T-helper 1 cell (primary cell): ENCODE measurements at places on chromosomes 11 and 22.

DNA sequence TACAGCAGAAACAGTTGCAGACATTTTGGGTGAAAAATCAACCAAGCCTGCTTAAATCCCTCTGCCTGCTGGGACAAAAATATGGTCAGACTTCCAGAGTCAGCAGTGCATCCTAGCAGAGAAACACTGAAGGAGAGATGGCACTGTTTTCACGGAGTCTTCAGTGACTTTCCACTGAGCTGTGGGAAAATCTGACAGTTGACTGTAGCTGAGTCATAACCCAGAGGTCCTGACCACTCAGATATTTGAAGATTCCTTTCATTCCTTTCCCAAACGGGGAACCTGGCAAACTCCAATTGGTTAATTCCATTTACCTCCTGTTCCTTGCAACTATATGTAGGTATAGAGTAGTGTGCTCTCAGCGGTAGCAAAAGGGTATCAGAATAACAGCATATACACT lies 20.9 kb upstream of the UPB1 start:
- no peak for DNase-seq

GRCh38 chr11:13242564-13242963 lies 35.0 kb upstream of the BMAL1 start:
- DNase-seq = no peak

- no peak for DNase-seq
These were observed 1.1 kb downstream of the OR5A2 start for GRCh38 chr11:59425131-59425530.

GRCh38 chr11:76214968-76215548 lies 8.8 kb upstream of the WNT11 start:
- no peak for DNase-seq

GRCh38 chr11:65498727-65498976 lies 193 bp upstream of the MALAT1 start:
- no peak for DNase-seq

- no peak for DNase-seq
These were observed 86.7 kb downstream of the APOL5 start for GRCh38 chr22:35804421-35804820.

DNA sequence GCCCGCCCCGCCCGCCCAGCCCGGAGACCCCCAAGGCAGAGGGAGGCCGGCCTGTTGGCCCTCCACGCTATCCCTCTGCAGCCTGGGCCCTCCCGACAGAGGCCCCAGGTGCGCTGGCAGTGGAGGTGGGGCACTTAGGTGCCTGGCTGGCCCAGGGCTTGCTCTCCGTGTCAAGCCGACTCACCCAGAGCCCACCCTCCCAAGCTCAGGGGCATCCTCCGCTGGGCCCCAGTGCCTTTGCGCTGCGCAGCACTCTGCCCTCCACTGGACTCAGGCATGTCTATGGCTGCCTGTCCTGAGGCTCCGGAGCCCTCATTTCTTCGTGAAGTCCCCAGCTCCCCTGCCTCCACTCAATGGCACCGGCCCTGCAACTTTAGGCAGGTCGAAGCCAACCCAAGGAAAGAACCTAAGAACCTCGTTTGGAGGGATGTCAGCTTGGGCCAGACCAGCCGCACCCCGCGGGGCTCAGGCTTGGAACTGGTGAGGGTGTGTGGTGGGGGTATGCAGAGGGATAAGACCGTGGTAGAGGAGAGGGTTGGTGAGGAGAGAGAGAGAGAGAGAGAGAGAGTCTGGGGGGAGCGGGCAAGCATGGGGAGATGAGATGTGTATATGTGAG lies 6.1 kb downstream of the SMIM45 start:
- DNase-seq = no peak

DNA sequence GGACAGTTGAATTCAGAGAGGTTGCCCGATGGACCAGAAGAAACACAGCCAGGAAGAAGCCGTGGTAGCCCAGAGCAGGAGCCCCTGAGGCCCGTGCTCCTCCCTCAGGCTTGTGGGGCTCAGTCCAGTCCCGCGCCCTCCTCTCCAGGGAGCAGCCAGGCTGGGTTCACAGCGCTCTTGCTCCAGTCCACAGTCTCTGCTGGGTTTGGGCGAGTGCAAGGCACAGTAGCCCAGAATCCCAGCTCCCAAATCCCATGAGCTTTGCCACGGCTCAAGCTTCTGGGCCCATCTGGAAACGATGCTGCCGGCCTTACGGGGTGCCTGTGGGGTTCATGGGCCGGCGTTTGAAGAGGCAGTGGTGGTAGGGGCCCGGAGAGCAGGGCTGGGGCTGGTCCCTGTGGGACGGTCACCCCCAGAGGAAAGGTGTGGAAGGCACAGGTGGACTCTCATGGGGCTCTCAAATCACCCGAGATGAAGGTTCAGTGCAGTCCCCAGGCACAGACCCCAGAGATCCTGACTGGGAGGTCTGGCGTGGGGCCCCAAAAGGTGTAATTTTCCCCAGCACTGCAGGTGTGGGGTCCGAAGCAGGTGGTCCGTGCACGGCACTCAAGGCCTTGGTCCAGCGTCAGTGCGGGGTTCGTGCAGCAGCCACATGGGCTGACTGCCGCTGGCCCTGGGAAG lies 30.6 kb upstream of the ATXN10 start:
- no peak for DNase-seq

GRCh38 chr11:47186076-47186699 lies at the start of gene PACSIN3:
TSS of gene PACSIN3 (minus strand) at chr11:47186434. CDS start at chr11:47182727, 3,707 bp downstream.
- no peak for DNase-seq

DNA sequence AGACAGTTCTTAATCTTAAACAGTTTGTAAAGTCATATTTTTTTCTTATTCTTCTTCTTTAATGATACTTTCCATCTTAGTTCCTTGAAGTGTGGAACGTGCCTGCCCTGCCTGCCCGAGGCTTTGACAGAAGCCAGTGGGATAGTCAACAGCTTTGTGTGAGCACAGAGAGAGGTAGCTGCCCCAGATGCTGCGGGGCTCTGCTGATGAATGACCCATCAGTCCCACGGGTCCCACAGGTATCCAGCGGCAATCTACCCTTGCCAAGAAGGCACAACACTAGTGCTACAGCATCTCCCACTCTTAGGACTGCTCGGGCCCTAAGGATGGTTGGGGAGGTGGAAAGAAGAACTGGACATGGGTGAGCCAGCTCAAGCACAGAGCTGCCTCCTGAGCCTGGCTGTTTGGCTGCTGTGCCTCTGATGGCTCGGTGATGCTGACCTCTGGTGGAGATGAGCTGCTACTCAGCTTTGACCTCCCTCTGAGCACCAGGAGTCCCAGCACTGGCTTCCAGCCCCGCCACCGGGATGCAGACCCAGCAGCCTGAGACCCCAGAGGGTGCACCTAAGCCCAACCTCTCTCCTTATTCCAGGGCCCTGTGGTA lies 11.8 kb upstream of the APLNR start:
- DNase-seq = no peak

- DNase-seq = no peak
These were observed 199.7 kb downstream of the NAV2 start for GRCh38 chr11:19912115-19912957.

DNA sequence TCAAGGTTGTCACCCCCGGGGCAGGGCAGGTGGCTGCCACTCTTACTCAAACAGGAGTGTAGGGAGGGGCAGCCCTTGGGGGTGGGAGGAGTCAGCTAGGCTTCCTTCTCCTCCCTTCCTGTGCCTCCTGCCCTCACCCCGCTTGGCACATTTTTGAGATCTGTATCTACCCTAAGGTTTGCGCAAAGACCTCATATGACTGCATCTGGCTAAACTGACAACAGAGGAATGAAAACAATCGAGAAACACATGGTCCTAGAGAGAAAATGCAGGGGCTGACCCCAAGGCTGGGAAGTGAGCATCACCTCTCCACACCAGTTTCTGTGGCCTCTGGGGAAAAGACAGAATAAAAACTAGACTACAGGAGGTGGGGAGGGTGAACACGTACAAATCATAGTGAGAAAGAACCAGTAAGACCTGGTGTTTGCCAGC lies 28.1 kb downstream of the IGSF9B start:
- DNase-seq = peak; percentile 90

DNA sequence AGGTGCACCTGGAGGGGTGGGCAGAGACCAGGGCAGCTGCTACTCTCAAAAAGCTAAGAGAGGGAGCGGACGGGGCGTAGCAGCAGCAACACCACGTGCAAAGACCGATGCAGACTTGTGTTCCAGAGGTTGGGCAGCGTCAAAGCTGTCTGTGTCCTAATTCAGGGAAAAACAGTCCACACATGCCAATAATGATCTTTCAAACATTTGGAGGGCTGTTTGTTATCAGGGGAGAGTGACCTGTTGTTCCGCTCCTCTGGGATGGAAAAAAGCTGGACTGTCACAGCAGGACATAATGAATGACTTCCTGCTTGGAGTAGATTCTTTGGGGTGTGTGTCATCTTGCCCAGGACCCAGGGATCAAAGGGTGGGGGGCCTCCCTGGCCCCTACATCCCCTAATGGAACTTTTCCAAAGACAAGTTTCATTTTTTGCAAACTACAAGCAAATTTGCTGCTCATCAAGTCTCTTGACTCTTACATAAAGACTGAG lies 6.2 kb upstream of the FBLN1 start:
- no peak for DNase-seq

GRCh38 chr11:995752-996420 lies 40.6 kb downstream of the MUC6 start:
- DNase-seq = no peak

DNA sequence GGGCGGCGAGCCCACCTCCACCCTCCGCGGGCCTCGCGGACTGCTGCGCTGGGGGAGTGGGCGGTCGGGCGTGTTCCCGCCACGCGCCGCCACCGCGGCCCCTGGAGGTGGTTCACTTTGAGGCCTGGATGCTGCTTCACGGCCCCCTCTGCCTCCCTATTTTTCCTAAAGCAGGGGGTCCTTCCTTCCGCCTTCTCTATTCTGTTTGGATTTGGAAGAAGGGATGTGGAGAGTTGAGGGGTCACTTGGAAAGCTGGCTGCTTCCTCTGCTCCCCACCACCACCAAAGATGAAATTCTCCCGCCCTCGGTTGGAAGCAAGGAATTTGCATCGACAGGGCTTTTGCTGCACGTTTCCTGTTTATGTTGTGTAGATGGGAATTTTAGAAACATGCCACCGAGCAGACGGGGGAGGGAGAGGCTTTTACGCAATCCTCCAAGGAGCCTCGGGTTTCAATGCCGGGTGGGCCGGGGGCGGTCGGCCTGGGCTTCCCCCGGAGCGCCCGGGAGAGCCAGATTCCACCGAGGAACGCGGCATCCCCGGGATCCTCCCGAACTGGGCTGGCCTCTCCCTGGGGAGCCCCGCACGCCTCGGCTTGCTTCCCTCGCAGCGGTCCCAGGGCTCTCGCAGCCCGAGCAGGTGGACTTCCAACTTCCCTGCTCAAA lies 403 bp upstream of the SBF2 start:
- no peak for DNase-seq

- DNase-seq = no peak
These were observed 2.4 kb downstream of the PGR start for GRCh38 chr11:101127197-101127698.

- no peak for DNase-seq
These were observed 14.5 kb upstream of the PHLDA2 start for GRCh38 chr11:2943711-2944118.

GRCh38 chr11:120028181-120028896 lies 109.6 kb downstream of the TRIM29 start:
- no peak for DNase-seq
